ENCODE measurements at places on chromosomes 7 and 10.

GRCh38 chr7:94206295-94206694 lies 188.4 kb upstream of the COL1A2 start:
- DNase-seq, result no peak

DNA sequence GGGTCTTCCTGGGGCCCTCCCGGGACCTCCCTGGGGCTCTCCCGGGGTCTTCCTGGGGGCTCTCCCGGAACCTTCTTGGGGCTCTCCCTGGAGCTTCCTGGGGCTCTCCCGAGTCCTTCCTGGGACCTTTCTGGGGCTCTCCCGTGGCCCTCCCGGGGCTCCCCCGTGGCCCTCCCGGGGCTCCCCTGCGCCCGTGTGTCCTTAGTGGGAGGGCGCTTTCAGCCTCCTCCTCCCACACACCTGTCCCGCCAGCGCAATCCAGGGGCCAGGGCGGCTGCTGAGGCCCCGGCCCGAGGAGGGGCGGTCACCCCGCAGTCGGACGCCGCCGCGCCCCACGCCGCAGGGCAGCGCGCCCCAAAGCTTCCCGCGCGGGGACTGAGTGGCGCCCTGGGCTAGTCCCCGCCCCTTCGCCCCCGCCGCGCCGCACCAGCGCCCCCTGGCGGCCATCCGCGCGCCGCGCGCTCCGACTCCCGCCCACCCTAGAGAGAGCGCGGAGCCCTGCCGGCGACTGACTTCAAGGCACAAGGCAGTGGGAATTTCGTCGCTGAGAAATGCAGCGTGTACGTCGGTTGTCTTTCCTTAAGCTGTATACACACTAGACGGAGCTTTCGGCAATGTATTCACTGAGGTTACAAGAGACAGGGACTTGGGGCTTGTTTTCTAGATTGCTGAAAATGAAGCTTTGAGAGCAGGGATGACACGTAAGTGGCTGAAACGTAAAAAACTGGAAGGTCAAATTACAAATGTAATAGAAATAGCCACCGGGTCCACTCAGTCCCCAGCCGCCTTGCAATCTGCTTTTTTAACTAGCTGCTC lies 47.1 kb downstream of the INSIG1 start:
- peak; percentile 77 for DNase-seq

GRCh38 chr10:21406595-21407193 lies 118.8 kb downstream of the SKIDA1 start:
- no peak for DNase-seq

- DNase-seq, result no peak
Measured at GRCh38 chr7:108252177-108252576, 122.0 kb upstream of the LAMB4 start.

DNA sequence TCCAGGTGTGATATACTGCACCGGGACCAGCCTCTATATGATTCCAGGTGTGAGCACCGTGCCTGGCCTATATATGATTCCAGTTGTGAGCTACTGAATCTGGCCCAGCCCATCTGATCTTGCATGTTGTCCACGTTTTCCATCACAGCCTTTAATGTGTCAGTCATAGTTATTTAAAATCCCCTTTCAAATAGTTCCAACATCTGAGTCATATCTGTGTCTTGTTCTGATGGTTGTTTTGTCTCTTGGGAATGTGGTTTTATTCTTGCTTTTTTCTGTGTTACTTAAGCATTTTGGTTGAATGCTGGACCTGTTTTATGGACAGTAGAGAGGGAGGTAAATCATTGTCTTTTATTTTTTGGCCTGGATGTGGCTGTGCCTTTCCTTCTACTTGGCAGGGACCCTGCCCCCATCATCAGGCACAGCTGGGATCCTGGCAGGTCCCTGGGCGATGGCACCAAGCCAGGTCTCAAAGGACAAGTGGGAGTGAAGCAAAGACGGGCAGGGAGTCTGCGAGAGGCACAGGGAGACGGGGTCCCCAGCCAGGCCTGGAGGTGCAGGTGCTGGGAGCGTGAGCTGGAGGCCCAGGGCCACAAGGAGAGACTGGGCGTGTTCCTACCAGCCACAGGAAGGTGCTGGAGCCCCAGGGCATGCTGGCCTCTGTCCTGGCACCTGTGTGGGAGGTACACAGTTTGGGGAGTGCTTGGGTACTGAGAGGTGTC lies 94.7 kb downstream of the DYNC2I1 start:
- DNase-seq, result no peak

DNA sequence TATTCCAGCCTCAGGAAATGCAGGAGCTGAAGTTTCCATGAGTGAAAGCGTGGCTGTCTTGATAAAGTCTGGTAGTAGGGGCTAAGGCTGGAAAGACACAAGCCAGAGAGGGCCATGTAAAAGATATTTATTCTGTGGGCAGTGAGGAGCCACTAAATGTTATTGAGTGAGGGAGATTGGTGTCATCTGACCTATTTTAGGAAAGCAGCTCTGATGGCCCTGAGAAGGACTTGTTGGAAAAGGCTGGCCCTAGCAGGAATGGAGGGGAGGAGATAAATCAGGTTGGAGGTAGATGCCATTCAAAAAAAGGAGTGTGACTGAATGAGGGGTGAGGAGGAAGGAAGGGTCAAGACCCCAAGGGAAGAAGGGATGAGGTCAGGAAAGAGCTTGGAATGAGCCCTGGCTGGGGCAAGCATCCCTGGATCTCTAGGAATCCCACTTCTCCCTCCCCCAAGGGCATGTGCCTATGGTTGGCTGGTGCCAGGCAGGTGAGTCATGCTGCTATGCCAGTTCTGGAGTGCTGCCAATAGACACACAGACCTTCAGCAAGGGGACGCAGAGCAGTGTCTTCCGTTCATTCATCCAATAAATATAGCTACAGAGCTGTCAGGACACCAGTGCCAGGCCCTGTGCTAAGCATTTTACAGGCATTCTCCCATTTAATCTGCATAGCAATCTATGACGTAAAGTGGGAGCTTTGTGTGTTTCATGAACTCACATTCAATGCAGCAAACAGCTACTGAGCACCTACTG lies 2.0 kb downstream of the ANKRD2 start:
- peak; percentile 93 for DNase-seq

DNA sequence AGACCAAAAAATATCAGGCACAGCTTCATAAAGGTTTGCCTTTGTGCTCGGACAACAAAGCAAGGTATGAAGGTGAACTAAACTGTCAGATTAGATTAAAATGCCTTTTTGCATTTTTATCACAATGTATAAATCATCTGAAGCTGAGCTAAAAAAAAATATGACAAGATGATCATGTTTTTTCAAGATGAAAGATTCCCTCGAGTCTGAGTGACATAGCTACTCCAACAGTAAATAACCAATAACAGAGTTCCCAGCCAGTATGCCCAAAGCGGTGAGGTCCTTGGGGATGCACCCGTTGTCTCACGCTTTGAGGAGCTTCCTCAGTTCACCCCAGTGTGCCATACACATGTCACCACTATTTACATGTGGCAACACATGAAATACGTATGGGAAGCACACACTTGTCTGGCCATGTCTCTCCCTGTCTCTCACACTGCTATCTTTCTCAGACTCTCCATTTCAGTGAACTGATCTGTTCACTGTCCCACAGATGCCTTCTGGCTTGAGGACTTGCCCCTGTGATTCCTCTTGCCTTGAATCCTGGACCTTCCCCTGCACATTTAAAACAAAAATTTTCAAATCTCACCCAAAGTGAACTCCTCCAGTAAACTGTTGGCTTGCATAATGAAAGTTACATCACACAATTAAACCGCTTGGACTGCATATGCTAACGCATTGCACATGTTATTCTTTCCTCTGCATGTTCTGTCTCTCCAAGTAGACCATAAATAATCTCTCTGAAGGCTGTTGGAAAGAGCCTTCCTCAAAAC lies 2.6 kb upstream of the PIK3CG start:
- no peak for DNase-seq

DNA sequence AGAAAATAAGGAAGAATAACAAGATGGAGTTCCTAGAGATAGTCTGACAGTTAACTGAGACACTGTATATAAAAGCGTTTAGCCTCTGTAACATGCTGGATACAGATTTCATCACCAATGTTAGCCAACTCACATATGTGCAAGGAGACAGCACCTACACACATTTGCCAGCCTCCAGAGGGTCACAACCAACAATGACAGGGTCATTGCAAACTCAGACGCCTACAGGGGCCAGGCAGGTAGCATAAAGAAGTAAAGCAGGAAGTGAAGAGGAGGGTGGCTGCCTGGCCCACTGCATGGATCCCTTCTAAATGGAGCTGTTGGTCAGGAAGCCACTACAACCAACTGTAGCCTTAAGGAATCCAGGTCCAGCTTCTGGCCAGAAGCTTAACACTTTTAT lies 50.4 kb downstream of the NRAP start:
- no peak for DNase-seq

DNA sequence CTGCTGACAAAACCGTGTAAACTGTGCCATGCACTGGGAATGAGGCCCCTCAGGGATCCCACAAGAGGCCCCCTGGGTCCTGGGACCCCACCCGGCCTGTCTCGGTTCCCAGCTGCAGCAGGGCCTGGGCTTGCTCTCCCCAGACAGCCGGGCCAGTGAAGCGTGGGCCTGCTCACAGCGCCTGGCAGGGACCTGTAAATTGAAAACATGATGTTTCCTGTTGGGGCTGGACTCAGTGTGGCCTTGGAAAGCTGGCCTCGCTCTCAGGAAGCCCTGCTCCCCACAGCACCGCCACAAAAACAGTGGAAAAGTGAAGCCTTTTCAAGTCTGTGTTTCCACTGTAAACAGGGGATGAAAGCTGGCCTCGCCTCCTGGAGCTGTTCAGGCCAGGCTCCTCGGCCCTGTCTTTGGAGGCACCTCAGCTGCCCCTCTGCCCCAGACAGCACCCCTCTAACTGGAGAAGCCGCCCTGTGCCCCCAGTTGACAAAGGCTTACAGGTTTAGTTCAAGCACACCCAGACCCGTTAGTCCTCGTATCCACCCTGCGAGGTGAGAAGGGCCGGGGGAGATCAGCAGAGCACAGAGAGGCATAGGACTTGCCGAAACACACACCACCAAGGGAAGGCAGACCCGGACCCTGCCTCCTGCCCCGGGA lies 108.3 kb downstream of the ZMIZ1 start:
- no peak for DNase-seq

GRCh38 chr7:121187222-121187621 lies 141.6 kb upstream of the WNT16 start:
- DNase-seq, result no peak

GRCh38 chr10:121084675-121085070 lies 233.5 kb downstream of the WDR11 start:
- no peak for DNase-seq

DNA sequence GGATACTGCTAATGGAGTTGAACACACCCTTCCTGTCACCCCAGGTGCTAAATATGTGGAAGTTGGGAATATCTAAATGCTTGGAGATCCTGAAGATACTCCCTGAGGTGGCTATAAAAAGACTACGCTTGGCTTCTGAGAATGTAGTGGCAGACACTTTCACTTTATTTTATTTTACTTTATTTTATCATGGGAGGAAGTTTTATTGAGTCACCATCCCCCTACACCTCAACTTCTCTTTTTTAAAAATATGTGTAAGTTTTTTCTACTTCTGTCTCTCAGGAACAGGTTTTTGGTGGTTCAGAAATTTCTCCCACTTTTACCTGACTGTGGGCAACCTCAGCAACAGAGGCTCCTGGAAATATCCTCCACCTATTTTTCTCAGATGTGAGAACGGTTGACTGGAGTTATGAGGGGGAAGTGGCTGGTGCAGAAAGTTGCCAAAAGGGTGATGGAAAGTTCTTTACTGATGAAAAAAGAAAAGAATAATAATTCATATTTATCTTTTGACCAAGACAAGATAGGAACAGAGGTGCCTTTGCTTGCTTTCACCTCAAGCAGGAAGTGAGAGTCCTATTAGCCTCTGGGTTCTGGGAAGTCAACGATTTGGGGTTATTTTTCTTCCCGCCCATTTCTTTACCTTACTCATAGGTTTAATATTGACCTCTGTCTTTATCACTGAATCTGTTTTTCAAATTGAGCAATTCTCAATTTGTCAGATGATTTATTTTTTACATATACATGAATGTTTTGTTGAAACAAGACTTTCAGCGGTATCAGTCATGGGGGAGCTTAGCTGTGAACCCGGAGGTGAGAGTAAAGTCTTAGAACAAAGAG lies 103.6 kb downstream of the AHR start:
- DNase-seq, result no peak

- DNase-seq, result no peak
Measured at GRCh38 chr10:80513106-80513505, 24.6 kb upstream of the SH2D4B start.

DNA sequence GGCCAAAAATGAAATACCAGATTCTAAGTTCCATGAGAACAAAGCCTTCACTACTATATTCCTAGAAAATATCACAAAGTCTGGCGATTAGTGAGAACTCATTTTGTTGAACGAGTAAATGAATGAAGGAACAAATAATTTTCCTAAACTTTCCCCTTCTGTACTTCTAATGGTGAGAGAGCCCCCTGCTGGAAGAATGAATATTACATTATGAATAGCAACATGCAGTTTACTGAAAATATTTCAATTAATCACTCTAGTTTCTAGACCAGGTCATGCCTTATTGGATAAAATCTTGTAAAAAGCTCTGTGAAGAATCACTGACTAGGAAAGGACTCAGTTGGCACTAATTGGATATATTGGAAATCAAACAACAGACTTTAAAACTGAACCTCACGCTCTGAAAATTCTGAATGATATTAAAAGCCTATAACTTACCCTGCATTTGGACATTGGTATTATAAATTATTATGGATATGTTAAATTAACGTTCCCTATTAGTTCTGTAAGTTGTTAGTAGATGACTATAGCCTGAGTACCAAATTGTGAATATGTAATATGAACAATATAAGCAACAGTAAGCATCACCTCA lies 32.4 kb upstream of the MTPN start:
- peak; percentile 43 for DNase-seq

DNA sequence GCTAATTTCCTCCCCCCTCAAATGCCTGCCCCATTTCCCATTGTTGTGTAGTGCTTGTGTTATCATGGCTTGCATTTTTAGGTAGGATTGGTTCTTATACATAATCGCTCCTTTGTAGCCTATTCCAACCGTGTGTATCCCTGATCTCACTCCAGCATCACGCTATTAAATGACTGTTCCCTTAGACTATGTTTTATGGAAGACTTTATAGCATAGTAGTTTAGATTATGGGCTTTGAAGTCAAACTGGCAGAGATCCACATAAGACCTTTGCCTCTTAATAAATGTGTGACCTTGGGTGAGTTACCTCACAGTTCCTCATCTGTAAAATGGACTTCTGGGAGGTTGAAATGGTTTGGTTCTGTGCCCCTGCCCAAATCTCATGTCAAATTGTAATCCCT lies 5.4 kb upstream of the RABGEF1 start:
- no peak for DNase-seq

GRCh38 chr10:1449021-1449420 lies 288.3 kb downstream of the ADARB2 start:
- no peak for DNase-seq

- no peak for DNase-seq
Measured at GRCh38 chr10:132138596-132138995, 48.2 kb upstream of the DPYSL4 start.

- DNase-seq, result peak; percentile 32
Measured at GRCh38 chr10:28719789-28720436, 42.6 kb downstream of the BAMBI start.

DNA sequence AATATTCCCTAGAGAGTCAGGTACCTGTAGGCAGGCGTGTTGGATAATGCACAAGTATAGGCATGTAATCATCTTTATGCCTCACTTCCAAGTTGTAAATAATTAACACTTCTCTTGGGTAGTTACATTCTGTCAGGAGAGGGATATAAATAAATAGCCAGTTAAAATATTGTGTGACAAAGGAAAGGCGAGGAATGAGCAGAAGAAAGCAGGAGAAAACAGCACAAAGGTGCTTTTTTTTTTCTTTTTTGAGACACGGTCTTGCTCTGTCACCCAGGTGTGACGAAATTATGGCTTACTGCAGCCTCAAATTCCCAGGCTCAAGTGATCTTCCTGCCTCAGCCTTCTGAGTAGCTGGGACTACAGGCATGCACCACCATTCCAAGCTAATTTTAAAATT lies 99.2 kb upstream of the LYZL2 start:
- DNase-seq, result no peak

Measured in SW480 (cell line).